ENCODE measurements at places on chromosomes 2 and 18.
A peak's percentile ranks its signal among the peaks of the same experiment; 100 is the strongest.

GRCh38 chr18:51957001-51957400, 383.0 kb upstream of the DCC start:
- no peaks in the 10 kb centered on the region for H3K36me3 ChIP-seq
- no peak overlapping the region for H3K27ac ChIP-seq
- no peaks in the 10 kb centered on the region for H3K27me3 ChIP-seq
- no peaks in the 10 kb centered on the region for H3K4me1 ChIP-seq
- no peak for DNase-seq
- H3K4me3 ChIP-seq: no peak overlapping the region

GRCh38 chr2:9554921-9555296, 721 bp downstream of the ADAM17 start:
- DNase-seq: peak; percentile 80
- H3K27ac ChIP-seq: peak overlapping the region; percentile 91
- peaks cover 22% of the 10 kb centered on the region for H3K4me1 ChIP-seq

- peaks cover 11% of the 10 kb centered on the region for H3K4me1 ChIP-seq
- H3K27me3 ChIP-seq: no peaks in the 10 kb centered on the region
- no peaks in the 10 kb centered on the region for H3K36me3 ChIP-seq
- no peak overlapping the region for H3K27ac ChIP-seq
- DNase-seq: peak; percentile 70
Measured at GRCh38 chr2:171319164-171319810, 114.5 kb downstream of the METTL8 start.

GRCh38 chr2:43163584-43164270, 62.7 kb downstream of the ZFP36L2 start:
- no peak overlapping the region for H3K4me3 ChIP-seq
- H3K27ac ChIP-seq: no peak overlapping the region
- peaks cover 22% of the 10 kb centered on the region for H3K4me1 ChIP-seq
- no peaks in the 10 kb centered on the region for H3K36me3 ChIP-seq

DNA sequence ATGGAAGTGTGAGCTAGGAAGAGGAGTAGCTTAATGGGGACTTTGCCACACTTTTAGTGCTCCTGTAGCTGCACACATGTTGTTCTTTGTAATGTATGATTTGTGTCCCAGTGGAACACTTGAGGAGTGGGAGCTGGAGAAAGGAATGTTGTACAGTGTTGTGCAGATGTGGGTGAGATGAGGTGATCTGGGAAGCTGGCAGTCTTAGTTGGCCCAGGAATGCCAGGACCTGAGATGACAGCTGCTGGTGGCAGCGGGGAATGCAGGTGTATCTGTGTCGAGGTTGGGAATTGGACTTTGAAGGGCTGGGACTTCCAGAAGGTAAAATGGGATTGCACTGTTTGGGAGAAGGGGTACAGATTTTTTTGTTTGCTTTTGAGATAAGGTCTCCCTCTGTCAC, 23.6 kb downstream of the NEDD4L start:
- DNase-seq: no peak
- H3K4me1 ChIP-seq: no peaks in the 10 kb centered on the region
- H3K27me3 ChIP-seq: no peaks in the 10 kb centered on the region

GRCh38 chr2:100957996-100958653, 44.0 kb upstream of the RPL31 start:
- peak; percentile 95 for DNase-seq
- no peak overlapping the region for H3K4me3 ChIP-seq
- H3K36me3 ChIP-seq: no peaks in the 10 kb centered on the region
- peak overlapping the region; percentile 36 for H3K27ac ChIP-seq
- H3K27me3 ChIP-seq: no peaks in the 10 kb centered on the region
- H3K4me1 ChIP-seq: peaks cover 14% of the 10 kb centered on the region

DNA sequence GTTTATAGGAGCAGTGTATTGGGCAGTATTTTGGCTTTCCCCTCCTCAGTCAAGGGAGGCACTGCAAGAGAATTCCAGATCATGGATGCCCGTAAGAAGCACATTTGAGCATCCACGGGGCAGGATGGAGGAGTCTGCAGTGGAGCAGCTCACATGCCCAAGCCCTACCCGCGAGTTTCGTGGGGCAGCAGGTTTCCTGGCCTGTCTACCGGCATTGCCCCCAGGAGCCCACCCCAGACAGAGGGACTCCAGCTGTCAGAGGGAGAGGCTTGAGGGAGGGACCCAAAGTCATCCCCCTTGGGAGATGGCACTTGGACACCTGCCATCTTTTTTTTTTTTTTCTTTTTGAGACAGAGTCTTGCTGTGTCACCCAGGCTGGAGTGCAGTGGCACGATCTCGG, 31.3 kb downstream of the TMEM177 start:
- no peak overlapping the region for H3K4me3 ChIP-seq
- no peaks in the 10 kb centered on the region for H3K36me3 ChIP-seq
- H3K27ac ChIP-seq: no peak overlapping the region
- no peak for DNase-seq

- H3K27me3 ChIP-seq: no peaks in the 10 kb centered on the region
- H3K4me1 ChIP-seq: no peaks in the 10 kb centered on the region
- H3K36me3 ChIP-seq: no peaks in the 10 kb centered on the region
- H3K4me3 ChIP-seq: no peak overlapping the region
- H3K27ac ChIP-seq: no peak overlapping the region
Measured at GRCh38 chr18:6484659-6485058, 69.9 kb upstream of the L3MBTL4 start.

DNA sequence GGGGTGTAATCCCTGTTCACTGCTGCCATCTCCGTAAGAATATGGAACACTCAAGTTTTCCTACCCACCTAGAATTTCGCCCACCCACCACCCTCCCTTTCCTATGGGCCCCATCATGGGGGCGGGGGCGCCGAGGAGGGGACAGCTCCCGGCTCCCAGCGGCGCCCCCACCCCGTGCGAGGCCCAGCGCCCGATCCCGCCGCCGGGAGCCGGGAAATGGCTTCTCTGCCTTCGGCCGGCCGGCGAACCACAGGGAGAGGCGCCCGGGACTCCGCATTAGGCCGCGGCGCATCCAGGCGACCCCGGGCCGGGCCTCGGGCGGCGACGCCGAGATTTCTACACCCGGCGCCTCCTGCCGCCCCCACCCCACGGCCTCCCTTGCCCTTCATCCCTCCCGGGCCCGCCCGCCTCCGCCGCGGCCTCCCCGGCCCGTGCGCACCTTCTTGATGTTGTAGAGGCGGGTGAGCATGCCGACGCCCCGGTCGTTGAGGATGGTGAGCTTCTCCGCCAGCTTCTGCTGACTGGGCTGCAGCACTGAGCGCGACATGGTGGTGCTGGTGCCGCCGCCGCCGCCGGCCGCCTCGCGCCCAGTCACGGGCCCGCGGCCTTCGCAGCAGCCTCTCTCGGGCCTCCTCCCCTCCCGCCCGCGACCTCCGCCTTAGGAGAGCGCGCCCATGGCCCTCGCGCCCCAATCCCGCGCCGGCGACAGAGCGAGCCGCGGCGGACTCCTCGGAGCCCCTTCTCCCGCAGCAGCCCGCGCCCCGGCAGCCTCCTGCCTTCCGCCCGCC, 510 bp downstream of the NCKAP1 start:
- H3K27me3 ChIP-seq: peaks cover 3% of the 10 kb centered on the region
- peaks cover 22% of the 10 kb centered on the region for H3K4me1 ChIP-seq
- H3K4me3 ChIP-seq: peak overlapping the region; percentile 97

DNA sequence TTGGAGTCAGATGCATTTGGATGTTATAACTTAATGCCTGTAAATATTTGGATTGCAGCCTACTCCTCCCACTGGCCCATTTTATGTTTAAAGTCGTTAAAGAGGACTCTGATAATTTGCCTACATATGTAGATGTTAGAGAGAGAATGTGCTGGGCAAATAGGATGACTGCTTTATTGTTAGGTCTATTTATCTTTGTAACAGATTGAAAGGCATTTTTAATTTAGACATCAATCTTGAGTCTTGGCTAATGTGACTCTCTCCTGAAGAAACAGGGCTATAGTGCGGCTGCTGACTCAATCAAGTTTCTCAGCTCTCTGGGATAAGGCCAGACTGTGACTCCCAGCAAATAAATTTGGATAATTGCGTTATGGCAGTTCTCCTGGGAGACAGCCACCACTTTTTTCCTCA, 1101.4 kb downstream of the CBLN2 start:
- no peak overlapping the region for H3K4me3 ChIP-seq
- no peaks in the 10 kb centered on the region for H3K36me3 ChIP-seq
- peak overlapping the region; percentile 89 for H3K27ac ChIP-seq
- no peaks in the 10 kb centered on the region for H3K27me3 ChIP-seq
- H3K4me1 ChIP-seq: peaks cover 14% of the 10 kb centered on the region

DNA sequence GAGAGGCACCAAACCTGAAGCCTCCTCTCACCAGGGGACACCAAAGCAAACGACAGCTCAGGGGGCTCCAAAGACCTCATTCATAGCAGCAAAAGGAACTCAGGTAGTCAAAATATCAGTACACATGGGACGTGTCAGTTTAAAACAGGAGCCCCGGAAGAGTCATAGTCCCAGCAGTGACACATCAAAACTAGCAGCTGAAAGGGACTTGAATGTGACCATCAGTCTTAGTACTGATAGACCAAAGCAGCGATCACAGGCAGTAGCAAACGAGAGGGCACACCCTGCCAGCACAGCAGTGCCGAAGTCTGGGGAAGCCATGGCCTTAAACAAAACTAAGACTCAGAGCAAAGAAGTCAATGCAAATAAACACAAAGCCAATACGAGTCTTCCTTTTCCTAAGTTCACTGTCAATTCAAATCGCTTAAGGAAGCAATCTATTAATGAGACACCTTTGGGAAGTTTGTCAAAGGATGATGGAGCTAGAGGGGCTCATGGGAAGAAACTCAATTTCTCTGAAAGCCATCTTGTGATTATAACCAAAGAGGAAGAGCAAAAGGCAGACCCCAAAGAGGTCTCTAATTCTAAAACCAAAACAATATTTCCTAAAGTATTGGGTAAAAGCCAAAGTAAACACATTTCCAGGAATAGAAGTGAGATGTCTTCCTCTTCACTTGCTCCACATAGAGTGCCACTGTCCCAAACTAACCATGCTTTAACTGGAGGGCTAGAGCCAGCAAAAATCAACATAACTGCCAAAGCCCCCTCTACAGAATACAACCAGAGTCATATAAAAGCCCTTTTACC, 1.2 kb downstream of the GALNT5 start:
- no peaks in the 10 kb centered on the region for H3K27me3 ChIP-seq
- DNase-seq: no peak
- H3K36me3 ChIP-seq: no peaks in the 10 kb centered on the region
- H3K27ac ChIP-seq: no peak overlapping the region
- H3K4me1 ChIP-seq: peaks cover 37% of the 10 kb centered on the region

- H3K36me3 ChIP-seq: no peaks in the 10 kb centered on the region
- no peak overlapping the region for H3K27ac ChIP-seq
- H3K4me1 ChIP-seq: no peaks in the 10 kb centered on the region
Measured at GRCh38 chr2:119637371-119637770, 41.6 kb upstream of the TMEM177 start.

- H3K4me1 ChIP-seq: peaks cover 23% of the 10 kb centered on the region
- H3K36me3 ChIP-seq: no peaks in the 10 kb centered on the region
- no peak overlapping the region for H3K4me3 ChIP-seq
- H3K27ac ChIP-seq: no peak overlapping the region
Measured at GRCh38 chr2:46161315-46161714, 135.9 kb upstream of the EPAS1 start.

- DNase-seq: peak; percentile 56
- no peaks in the 10 kb centered on the region for H3K27me3 ChIP-seq
Measured at GRCh38 chr2:52659546-52659945, 1108.1 kb upstream of the CHAC2 start.

GRCh38 chr2:189066037-189066436, 91.9 kb downstream of the COL3A1 start:
- H3K27me3 ChIP-seq: no peaks in the 10 kb centered on the region
- peaks cover 57% of the 10 kb centered on the region for H3K36me3 ChIP-seq
- H3K4me3 ChIP-seq: no peak overlapping the region
- no peak for DNase-seq

DNA sequence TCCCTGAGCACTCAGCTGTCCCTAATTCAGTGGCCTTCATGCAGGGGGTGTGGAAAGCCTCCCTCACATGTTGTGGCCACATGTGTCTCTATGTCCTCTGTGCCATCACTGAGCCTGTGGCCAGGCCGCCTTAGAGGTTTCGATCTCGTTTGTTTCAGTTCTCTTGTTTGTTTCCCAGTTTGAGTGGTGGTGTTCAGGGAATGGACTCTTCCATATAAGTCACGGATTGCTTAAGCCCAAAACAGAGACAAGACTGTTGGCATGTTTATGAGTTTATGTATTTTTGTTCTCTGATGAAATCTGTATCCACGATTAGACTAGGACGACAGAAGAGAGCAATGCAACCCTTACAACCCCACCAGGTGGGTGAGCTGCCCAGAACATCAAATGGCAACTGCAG, 134.5 kb downstream of the CCBE1 start:
- H3K4me3 ChIP-seq: no peak overlapping the region
- H3K4me1 ChIP-seq: no peaks in the 10 kb centered on the region
- no peak for DNase-seq

DNA sequence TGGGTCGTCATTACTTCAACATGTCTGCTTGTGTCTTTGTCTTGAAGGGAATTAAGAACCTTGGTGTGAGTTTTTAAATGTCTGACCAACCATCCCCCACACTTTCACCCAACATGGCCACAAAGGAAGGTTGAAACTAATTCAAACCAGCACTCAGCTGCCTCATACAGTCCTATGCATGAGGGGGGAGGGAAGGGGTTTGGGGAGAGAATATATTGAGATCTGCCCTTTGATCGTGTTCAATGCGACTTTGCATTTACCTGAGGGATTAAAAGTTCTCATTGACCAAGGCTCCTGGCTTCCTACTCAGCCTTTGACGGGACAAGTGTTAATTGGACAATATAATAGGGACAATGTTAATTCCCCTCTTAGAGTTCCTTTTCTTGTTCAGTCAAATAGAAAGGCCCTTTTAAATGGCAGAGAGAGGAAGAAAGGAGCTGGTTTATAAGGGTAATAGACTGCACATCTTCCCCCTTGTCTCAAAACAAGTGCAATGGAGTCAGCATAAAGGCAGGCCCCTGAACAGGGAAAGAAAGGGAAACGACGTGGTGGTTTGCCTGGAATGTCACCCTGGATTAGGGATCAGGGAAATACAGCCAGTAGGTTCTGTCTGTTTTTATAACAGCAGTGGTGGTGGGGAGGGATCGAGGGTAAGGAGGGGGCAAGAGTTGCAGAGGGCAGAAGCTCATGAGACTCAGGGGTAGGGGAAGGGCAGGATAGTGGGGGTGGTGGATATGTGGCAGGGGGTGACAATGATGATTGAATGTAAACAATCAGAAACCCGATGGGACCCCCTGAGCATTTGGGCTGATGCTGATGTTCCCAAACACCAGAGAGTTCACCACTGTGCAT, 198.7 kb downstream of the MYCN start:
- no peak for DNase-seq
- H3K27me3 ChIP-seq: no peaks in the 10 kb centered on the region
- H3K4me1 ChIP-seq: no peaks in the 10 kb centered on the region

GRCh38 chr18:54860941-54861340, 32.7 kb downstream of the RAB27B start:
- H3K27ac ChIP-seq: no peak overlapping the region
- H3K27me3 ChIP-seq: no peaks in the 10 kb centered on the region
- no peaks in the 10 kb centered on the region for H3K36me3 ChIP-seq
- no peaks in the 10 kb centered on the region for H3K4me1 ChIP-seq
- DNase-seq: no peak
- H3K4me3 ChIP-seq: no peak overlapping the region

Measured in astrocyte (in vitro differentiated cells and primary cell).